ENCODE measurements at places on chromosomes 6 and 20.

GRCh38 chr6:147109707-147110106 lies 94.5 kb upstream of the STXBP5 start:
- no peak for DNase-seq

DNA sequence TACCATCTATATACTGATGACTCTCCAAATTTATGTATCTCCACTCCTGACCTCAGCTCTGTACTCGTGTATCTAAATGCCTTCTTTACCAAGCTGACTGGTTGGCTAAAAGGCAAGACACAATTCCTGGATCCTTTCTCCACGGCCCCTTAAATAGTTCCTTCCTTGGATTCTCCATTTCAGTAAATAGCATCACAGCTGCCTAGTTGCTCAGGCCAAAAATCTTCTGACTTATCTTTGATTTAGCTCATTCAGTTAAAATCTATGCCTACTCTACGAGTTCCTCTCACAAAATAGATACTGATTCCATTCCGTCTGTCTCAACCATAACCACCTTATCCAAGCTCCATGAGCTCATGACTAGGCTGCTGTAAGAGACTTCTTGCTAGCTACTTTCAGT lies 49.5 kb upstream of the LY86 start:
- DNase-seq = no peak

DNA sequence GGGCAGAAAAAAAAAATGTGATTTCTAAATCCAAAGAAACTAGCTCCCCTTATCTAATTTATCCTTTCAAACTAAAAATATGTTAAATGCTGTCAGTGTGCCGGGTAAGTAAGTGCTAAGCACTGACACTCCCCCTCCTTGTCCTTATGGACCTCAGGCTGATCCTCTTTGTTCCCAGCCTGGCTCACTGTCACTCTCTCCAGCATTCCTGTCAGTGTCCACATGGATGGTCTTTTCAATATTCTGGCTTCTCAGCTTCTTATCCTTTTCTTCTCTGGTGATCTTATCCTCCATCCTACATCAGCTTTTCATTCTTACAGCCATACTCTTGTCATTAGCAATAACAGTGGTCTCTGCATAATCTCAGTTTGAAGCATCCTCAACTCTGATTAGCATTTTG lies 55.0 kb downstream of the BCKDHB start:
- DNase-seq = no peak

DNA sequence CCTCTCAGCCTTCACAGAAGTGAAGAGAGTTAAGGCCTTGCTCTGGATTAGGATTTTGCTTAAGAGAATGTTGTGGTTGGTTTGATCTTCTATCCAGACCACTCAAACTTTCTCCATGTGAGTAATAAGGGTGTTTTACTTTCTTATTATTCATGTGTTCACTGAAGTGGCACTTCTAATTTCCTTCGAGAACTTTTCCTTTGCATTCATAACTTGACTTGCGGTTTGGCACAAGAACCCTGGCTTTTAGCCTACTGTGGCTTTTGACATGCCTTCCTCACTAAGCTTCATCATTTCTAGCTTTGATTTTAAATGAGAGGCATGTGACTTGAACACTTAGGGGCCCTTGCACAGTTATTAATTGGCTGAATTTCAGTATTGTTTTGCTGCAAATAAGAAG lies 166.1 kb upstream of the OPRM1 start:
- no peak for DNase-seq

DNA sequence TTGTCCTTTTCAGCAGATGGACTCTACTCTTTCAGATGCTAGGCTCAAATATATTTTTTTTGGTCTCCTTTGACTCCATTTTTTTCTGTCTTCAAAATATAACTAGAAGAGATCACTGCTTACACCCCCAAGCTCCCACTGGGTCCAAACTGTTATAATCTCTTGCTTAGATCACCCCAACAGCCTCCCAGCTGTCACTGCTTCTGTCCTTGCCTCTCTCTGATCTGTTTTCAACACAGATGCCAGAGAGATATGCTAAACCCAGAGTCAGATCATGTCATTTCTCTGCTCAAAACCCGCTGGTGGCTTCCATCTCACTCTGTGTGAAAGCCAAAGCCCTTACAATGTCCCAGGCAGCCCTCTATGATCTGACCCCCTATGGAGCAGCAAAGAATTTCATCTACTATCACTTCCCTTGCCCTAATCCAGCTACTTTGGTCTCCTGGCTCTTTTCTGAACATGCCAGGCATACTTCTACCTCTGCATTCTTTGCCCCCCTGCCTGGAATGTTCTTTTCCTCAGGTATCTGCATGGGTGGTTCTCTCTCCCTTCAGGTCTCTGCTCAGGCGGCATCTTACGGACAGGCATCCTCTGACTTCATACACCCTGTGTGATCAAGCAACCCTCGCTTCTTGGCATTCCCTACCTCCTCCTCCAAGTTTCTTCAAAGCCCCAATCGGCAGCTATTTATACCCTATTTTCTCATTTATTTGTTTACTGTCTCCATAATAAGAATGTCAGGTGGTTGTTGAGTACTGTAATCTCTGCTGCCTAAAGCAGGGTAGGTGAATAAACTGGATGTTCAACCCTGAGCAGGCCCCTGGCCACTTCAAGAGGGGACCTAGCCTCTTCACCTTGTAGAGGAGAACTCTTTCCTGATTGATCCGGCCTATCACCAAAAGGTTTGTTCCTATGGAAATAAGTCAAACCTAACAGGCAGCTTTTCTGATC lies 43.6 kb upstream of the SLC4A11 start:
- DNase-seq = no peak

GRCh38 chr20:39146394-39146793 lies 184.2 kb downstream of the DHX35 start:
- no peak for DNase-seq

DNA sequence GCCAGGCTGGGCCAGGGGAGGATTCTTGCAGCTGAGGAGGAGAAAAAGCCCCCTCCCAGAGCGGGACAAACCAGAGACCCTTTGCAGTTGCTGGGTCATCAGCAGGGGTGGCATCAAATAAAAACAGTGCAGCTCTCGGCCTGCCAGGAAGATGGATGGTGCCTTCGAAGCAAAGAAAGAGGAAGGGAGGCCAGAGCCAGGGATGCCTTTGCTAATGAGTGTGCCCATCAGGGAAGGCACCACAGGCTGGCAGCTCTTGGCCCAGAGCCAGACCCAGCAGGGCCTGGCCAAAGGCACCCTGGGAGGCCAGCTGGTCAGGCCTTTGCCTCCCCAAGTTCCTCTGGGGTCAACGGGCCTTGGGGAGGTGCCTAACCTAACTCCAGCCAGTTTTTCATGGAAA lies 26.3 kb upstream of the ZNF318 start:
- DNase-seq = no peak

GRCh38 chr6:5937936-5938706 lies 68.6 kb downstream of the NRN1 start:
- no peak for DNase-seq

DNA sequence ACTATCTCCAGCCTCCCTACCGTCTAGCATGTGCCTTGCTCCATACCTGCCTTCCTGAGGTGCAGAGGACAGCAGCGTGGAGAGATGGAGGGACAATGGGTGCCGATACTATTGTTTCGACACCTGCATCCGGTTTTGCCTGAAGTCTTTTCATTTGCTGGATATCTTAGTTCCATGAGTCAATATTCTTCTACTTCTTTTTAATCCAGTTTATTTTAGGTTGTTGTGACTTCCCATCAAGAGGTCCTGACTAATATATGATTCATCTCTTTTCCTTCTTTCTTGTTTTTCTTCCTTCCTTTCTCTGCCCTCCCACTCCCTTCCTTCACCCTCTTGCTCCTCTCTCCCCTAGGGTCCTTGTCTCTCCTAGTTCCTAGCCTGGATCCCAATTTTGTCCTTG lies 91.4 kb downstream of the CDH26 start:
- DNase-seq = no peak

- DNase-seq = no peak
These were observed 1.3 kb upstream of the CARMIL1 start for GRCh38 chr6:25277857-25278256.

DNA sequence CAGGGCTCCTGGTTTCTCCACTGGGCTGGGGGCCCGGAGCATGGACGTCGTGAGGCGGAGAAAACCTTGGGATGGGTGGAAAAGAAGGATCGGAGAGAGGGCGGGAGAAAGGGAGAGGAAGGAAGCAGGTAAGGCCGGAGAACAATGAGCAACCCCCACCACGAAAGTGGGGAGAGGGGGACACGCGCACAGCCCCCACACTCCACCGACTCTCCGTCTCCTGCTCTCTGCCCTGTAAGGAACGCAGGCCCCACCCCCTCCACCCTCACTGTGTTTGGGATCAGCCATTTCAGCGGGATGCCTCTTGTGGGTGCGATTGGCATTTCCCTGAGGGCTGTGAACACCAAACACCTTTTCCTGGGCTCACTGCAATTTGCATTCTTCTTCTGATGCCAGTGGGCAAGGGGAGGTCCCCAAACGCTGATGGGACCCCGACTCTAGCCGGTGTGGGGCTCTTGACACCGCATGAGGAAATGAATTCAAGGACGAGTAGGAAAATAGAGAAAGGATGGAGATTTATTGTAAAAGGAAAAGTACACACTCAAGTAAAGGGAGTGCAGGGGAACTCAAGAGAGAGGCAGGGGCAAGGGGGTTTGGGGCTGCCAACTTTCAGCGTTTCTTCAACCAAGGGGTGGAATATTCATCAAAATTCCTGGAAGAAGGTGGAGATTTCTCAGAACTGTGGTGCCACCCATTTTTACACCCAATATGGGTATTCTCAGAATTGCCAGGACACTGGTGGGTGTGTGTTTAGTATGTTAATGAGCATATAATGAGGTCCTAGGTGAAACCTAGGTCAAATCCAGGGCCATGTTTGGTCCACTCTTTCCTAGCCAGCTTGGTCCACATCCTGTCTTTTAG lies 13.1 kb upstream of the RAET1L start:
- no peak for DNase-seq

GRCh38 chr6:138455746-138456400 lies 43.4 kb downstream of the NHSL1 start:
- DNase-seq = no peak

DNA sequence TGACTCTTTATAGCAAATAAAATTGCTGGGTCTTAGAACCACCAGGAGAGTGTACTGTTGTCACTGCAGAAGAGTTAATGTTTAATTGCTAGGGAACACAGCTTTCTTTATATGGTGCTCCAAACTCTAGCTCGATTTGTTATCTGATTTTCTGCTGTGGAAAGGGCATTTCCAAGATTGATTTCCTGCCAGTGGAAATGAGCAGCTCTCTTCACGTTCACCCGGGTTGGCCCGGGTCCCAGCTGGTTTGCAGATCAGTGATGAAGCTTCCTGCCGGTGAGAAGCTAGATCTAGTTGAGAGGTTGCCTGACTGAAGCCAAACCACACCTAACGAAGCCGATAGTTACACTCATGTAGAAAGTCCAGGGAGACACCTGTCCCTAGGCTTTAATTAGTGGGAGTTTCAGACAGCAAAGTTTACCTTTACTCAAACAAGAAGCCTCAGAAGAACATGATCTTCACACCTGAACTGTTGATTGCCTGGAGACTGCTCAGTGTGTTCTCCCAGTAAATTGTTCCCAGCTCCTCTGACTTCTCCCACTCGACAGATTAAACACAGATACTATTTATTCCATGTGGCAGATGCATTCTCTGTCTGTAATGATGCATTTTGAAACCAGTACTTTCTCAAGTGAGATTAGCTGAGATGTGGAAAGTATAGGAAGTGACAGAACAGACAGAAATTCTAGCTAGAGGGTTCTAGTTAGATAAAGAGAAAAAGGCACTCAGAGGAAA lies 27.8 kb downstream of the PAQR8 start:
- no peak for DNase-seq

DNA sequence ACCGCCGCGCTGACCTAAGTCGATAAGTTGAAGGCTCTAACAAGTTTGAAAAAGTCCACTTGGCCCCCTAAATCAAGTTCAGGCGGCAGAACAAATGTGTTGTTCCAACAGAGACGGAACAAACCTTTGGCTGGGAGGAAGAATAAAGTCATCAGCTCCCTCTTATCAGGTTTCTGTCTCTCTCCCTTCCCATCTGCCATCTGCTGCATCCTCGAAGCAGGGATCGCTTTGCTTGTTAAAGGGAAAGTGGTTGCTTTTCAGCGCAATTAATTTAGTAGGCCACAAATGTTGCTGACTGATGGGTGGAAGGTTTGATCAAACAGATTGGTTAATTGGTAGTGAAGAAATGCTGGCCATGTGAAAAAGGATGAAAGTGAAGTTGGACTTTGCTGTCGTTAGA lies 64.3 kb downstream of the CDH4 start:
- DNase-seq = no peak

DNA sequence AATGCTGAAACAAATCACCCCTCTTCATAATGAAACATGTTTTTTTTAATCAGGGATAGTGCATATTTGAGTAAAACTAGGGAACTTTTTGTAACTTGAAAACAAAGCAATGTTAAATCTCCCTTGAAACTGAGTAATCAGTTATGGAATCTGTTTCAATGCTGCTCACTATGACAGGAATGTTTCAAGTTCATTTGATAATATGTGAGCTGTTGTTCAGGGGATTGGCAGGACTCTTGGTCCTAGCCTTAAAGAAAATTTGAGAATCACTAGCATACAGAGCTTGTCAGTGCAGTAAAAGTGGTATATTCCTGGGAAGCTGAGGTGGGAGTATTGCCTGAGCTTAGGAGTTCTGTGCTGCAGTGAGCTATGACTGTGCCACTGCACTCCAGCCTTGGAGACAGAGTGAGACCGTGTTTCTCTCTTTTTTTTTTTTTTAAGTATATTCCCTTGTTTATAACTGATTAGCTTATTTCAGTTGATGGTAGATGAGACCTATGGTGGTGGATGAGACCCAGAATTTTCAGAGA lies 21.6 kb upstream of the CALHM6 start:
- no peak for DNase-seq

DNA sequence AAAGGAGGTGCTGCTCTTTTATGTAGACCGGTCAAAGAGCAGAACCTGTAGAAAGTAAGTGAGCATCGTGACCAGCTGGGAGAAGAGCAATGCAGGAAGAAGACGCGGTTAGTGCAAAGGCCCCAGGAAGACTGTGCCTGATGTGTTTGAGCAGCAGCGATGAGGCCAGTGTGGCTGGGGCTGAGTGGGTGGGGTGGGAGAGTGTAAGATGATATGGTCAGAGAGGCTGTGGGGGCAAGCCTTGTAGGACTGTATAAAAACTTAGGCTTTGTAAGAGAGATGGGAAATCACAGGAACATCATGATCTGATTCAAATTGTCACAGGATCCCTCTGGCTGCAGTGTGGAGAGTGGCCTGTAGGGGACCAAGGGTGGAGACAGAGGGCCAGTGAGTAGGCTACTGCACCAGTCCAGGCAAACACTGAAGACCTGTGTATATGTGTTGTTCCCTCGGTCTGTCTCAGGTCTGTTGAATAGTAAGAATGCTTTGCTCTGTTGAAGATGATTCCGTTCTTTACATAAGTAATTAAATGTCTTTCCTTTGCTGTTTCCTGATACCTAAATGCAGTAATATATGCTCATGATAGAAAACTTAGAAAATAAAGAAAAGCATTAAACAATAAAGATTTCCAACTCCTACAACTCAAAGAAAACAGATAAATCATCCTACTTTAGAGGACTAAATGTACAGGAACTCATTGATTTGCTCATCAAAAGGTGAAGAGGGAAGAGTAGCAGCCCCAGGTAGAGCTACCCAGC lies 23.6 kb upstream of the WFDC2 start:
- DNase-seq = peak; percentile 43

DNA sequence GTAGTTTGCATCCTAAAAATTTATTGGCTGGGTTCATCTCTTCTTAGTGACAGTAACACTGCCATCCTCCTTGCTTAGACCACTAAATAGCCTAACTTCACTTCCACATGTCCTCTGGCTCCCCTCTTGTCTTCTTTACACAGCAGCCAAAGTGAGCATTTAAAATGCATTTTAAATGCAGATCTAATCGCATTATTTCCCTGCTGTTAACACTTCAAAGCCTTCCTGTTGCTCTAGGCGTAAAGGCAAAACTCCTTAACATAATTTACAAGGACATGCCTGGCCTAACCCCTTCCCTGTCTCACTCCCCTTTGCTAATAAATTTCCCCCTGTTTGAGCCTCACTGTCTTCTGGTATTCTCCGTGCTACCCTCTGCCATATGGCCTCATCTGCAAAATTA lies 26.5 kb downstream of the NKAIN2 start:
- DNase-seq = no peak
